Urinary bladder (tissue), 4 donors: ENCODE measurements at places on chromosomes 5 and 9. TPM values are rescaled to one million over a fixed set of nuclear protein-coding genes. Genes with fewer than 3 reads are reported as not detected.

SLC28A3 gene
- polyA plus RNA-seq = 0.09 TPM

- DNase-seq = no peak
Observed at GRCh38 chr5:54455413-54456157, at the start of gene HSPB3. TSS of gene HSPB3 (plus strand) at chr5:54455699. CDS start at chr5:54455790, 91 bp downstream.

DNA sequence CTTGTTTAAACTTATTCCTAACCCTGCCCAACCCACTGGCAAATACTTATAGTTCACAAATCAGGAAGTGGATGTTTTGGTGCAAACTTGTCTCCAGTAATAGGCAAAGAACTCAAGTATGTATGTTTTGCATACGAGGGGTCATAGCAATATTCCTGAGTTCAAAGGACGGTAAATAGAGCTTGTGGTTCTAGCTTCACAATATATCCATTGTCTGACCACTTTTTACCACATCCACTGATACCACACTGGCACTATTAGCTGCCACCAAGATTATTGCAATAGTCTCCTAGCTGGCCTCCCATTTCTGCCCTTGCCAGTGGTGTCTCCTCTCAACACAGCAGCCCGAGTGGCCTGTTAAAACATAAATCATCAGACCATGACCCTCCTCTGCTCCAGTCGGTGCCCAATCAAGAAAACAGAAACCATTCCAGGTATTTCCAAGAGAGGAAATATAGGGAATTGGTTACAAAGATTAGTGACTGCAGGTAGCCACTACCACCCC is 17.0 kb downstream of the GRXCR2 start:
- DNase-seq = no peak

BRIX1 gene
- 19.3 TPM for polyA plus RNA-seq

DNA sequence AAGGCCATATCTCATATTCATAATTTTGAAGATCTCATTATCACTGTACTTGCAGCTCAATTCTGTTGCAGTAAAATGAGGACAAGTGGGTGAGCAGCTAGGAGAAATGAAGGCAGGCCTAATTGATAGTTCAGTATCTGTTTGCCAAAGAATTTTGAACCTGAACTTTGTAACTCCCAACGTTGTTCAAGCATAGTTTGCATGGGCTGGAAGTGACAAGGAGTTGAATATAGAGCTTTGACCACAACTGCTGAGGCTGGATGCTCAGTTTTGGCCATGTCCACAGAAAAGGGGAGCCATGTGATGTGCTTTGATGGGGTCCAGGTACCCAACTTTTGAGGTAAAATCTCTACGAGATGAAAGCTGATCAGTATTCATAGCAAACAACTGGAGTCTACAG is 177.5 kb downstream of the NXNL2 start:
- DNase-seq = no peak

GRCh38 chr5:178209334-178210072 is 5.2 kb downstream of the HNRNPAB start:
- DNase-seq = no peak

- no peak for DNase-seq
Observed at GRCh38 chr9:98660541-98660940, 48.2 kb downstream of the GABBR2 start.

LHX2 gene
- polyA plus RNA-seq = not detected

WNK2 gene
- polyA plus RNA-seq = 9.3 TPM

GRCh38 chr5:96928931-96929708 is 6.8 kb upstream of the LNPEP start:
- DNase-seq = no peak

- no peak for DNase-seq
Observed at GRCh38 chr9:18319918-18320445, 154.0 kb upstream of the ADAMTSL1 start.

DNA sequence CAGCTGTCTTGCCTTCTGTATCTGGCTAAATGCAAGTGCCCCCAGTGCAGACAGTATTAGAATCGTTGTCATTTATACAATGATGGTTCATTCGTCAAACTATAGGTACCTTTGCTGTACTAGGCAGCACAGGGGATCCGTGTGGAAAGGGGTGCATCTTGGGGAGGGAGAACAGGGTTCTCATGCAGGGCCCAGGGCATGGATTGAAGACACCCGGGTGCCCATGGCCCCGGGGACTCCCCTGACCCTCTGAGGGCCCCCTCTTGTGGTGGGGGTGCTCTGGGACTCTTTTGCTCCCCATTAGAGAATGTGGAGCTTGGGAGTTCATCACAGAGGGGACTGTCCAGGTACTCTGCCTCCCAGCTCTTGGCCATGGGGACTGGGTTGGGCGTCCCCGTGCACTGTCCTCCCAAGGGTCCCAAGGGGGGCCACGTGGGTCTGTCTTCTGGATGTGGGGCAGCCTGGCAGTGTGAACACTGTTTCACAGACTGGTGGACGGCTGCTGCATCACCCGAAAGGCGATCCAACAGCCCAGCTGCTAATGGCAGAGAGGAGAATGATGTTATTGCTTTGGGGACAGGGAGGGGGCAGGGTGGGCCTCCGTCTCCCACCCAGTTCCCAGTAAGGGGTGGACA is 36.9 kb upstream of the RXRA start:
- no peak for DNase-seq

EQTN gene
- polyA plus RNA-seq = 0.13 TPM

GRCh38 chr5:73418244-73418691 is 30.3 kb downstream of the FOXD1 start:
- DNase-seq = no peak

DNA sequence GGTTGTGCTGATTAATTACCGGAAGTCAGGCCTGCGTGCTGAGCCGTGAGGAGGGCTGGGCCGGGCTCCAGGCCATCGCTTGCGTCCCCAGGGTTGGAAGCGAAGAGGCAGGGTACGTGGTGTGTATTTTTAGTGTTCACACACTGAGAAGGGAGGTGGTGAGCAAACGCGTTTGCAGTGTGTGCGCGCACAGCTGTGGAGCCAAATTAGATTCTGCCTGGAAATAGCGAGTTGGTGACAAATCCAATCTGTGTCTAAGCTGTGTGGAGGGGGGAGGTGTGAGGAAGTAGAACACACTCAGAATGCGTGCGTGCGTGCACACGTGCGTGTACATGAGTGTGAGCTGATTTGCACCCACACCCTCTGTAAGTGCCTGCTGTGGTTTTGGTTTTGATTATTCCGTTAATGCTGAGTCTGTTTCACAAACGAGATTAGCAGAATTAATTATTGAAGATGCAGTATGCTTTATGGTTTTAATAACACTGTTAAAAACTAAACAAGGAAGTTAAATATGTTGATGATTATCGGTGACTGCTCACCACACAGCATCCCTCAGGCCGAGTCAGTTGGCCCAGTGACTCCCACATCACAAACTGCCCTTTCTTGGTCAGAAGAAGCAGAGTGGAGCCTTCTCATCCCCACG is 111.8 kb upstream of the FCN2 start:
- DNase-seq = no peak

GRCh38 chr9:71734950-71735349 is 33.4 kb downstream of the CEMIP2 start:
- no peak for DNase-seq

CAMK2A gene
- 2.6 TPM for polyA plus RNA-seq

- DNase-seq = no peak
Observed at GRCh38 chr9:30039712-30040111, 2344.7 kb upstream of the ACO1 start.

- DNase-seq = no peak
Observed at GRCh38 chr5:177300951-177301350, 2.6 kb downstream of the RAB24 start.

DNA sequence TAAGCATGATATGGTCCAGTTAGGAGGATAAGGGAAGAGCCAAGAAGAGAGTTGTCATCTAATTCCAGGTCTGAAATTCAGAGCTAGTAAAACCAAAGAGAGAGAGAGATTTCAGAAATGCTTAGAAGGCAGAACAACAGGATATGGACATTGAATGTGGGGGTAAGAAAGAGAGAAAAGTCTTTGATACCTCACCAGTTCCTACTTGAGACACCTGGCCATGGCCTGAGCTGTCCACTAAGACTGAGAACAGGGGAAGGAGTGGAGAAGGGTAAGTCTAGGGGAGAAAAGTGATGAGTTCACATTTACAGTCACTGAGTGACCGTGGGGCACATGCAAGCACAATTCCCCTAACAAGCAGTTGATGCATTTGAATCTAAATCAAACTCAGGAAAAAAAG is 35.5 kb downstream of the TIMD4 start:
- no peak for DNase-seq

ORM2 gene
- polyA plus RNA-seq = 3.2 TPM
